ENCODE measurements at places on chromosomes 3 and 15.

- DNase-seq = no peak
Observed at GRCh38 chr3:47612178-47612577, 33.5 kb upstream of the CSPG5 start.

DNA sequence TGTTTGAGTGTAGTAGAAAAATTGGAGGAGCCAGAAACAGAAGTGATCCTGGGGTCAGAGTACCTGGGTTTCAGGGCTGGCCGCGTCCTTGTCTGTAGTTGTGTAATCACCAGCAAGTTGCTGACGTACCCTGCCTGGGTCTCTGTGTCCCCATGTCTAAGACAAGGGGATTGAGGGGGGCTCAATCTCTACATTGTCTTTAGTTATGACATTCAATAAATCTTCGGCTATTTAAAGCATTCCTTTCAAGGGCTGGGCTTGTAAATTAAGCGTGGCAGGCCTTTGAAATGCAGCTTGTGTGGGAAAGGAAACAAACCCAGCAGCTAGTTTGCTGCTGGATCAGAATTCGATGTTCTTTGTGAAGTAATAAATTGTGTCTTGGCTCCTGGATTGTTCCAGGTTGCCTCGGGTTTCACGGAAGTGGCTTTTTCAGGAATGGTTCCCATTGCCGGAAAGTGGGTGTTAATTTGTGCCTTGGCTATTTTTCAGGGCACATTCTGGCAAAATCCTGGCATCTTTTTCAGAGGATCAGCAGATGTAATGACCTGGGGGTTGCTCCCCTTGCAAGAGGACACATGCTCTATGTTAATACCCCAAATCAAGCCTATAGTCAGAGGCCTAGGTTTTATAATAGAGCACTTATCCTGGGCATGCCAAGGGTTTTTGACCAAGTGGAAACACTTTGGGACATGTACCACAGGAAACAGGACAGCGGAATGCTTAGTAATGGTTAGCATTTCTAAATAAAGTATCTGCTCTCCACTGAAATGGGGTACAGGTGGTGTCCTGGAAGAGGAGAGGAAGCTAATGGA, 294.8 kb upstream of the NR2E3 start:
- DNase-seq = no peak

- no peak for DNase-seq
Observed at GRCh38 chr3:4517643-4518311, 24.6 kb downstream of the ITPR1 start.

GRCh38 chr15:73699249-73700040, 15.3 kb downstream of the CD276 start:
- no peak for DNase-seq

- no peak for DNase-seq
Observed at GRCh38 chr3:161388855-161389254, 17.5 kb upstream of the SPTSSB start.

- no peak for DNase-seq
Observed at GRCh38 chr3:5568451-5568850, 380.9 kb downstream of the EDEM1 start.
